Retinal pigment epithelial cell (primary cell): ENCODE measurements at places on chromosomes 4 and X.

DNA sequence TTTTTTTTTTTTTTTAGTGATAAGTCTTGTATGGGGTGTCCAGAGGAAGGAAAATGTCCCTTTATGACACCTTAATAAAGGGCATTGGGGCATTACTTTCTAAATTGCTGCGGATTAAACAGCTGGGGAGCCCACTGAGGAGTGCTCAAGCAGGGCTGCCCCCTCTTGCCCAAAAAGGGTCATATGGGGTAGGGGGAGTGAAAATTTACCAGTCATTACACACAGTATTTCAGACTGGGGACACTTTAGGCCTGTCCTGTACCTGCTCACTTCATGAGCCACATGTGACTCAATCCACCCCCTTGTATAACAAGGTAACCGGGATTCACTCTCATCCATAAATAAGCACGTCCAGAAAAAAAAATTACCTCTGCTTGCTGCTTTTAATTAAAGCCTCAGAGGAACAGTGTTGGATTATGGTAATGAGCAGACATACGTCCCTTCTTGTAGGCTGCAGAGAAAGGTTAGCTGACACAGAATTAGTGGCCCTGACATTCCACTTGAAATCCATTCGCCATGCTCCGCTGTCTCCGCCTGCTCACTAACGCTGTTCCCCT lies 1.8 kb downstream of the PRDM8 start:
- no peak for DNase-seq

DNA sequence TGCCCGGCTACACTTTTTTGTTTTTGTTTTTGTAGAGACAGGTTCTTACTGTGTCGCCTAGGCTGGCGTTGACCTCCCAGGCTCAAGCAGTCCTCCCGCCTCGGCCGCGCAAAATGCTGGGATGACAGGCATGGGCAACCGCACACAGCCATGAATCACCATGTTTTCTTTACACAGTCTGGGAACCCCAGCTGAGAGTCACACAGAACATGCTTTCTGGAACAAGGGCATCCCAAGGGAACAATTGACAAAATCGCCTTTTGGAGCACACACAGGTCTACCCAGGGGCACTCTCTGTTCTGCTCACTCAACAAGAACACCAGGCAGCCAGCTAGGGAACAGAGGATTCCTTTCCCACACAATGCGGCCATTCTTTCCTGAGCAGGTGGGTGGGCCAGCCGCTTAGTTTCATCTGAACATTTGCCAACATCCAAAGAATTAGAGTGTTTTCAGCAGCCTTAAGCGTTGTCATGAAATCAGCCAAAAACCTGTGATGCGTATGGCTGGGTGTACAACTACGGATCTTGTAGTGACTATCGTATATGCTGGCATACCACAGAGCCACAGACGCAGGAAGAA lies 15.7 kb downstream of the PRKX start:
- peak; percentile 84 for DNase-seq

GRCh38 chr4:40325406-40326019 lies 9.6 kb upstream of the CHRNA9 start:
- DNase-seq, result no peak

GRCh38 chr4:170229006-170229405 lies 139.2 kb upstream of the AADAT start:
- no peak for DNase-seq

- no peak for DNase-seq
Measured at GRCh38 chrX:148958901-148959300, 458.5 kb downstream of the AFF2 start.

GRCh38 chr4:53682196-53682595 lies 90.9 kb upstream of the LNX1 start:
- no peak for DNase-seq

- no peak for DNase-seq
Measured at GRCh38 chr4:150600812-150601445, 19.0 kb downstream of the MAB21L2 start.

DNA sequence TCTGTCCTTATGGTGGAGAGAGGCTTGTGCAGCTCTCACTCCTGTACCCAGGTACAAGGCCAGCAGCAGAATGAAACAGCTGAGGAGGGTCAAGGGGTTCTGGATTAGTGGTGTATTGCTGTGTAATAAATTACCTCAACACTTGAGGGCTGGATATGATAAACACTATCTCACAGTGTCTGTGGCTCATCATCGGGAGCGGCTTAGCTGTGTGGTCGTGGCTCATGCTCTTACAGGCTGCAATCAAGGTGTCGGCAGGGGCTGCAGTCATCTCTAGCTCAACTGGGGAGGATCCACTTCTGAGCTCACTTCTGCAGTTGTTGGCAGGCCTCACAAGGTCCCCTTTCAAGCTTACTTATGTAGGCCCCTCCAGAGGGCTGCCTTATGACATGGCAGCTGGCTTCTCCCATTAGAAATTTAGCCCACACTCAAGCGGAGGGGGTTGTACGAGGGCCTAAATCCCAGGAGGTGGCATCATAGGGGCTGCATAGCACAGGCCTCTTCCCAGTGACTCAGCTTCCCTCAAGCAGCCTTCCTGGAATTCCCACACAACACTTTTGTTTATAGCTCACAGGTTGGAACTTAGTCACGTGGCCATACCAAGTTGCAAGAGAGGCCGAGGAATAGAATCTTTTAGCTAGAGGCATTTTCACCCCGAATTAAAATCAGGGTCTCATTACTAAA lies 148.2 kb upstream of the RPS6KA3 start:
- DNase-seq, result no peak

- no peak for DNase-seq
Measured at GRCh38 chr4:62917649-62918048, 1491.6 kb downstream of the TECRL start.

DNA sequence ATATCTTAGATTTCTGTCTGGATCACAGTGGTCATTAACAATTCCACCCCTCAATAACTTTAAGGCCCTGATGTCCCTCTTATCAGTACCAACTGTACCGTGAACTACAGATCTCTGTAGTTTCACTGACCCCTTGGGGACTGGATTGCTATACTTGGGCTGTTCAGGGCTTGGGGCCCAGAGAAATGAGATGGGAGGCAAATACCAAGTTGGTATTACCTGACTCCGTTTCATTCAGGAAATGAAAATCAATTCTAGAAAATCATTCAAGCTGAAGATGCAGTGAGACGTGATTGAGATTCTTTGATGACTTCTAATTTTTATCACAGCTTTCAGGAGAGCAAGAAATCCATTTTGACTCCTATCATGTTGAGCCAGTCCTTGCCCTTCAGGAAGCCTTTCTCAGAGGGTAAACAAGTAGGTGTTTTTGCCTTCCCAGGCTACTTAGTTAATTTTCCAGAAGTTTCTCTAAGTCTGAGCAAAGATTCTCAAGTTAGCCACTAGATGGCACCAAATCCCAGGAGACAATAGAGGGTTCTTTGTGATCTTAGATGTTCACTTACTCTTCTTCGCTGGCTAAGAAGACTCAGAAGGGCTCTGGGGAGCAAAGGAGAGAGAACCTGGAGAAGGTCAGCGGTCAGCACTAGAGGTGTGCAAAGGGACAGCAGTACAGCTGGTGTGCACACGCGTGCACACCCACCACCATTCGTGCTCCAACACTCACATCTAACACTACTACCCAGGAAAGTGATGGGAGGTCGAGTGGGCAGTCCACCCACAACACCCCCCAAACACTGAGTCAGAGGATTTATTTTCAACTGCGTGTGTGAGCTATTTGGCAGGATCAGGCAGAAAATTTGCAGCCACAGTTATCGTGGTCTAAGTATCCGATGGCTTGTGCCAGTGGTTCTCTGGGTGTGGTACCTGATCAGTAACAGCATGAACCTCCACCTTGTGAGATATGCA lies 7.4 kb downstream of the HNRNPH2 start:
- no peak for DNase-seq

- no peak for DNase-seq
Measured at GRCh38 chr4:156765277-156765676, 206.3 kb downstream of the PDGFC start.

- DNase-seq, result peak; percentile 91
Measured at GRCh38 chr4:55866290-55866907, 13.0 kb downstream of the EXOC1 start.

GRCh38 chr4:99783940-99784339 lies 32.7 kb upstream of the DAPP1 start:
- DNase-seq, result no peak

- no peak for DNase-seq
Measured at GRCh38 chr4:47876784-47877546, 37.4 kb downstream of the NFXL1 start.

- DNase-seq, result peak; percentile 50
Measured at GRCh38 chr4:128220286-128221235, 67.1 kb downstream of the PGRMC2 start.

DNA sequence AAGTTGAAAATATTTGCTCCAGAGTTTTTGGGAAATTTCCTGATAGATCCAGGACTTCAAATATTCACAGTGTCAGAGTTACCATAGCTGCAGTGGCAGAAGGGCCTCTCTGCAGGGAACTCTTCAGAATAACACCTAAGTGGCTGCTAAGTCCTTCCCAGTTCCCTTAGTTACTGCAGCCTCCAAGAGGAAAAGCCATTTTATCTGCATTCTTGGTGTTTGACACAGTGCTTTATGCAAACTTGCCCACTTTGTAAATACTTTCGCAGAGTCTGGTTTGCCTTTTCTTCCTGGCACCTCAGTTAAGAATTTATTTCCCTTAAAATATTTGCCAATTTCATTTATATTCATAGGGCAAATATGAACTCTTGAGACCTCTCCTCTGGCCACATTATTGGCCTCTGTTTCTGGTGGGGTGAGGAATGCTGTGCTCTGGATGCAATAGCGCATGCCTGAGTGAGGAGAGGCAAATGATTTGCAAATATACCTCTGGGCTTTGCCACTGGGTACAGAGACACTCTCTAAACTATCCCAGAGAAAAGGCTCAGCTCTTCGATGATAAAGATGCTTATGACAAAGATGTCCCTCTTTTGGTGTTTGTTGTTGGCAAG lies 566.3 kb upstream of the NR3C2 start:
- DNase-seq, result no peak

DNA sequence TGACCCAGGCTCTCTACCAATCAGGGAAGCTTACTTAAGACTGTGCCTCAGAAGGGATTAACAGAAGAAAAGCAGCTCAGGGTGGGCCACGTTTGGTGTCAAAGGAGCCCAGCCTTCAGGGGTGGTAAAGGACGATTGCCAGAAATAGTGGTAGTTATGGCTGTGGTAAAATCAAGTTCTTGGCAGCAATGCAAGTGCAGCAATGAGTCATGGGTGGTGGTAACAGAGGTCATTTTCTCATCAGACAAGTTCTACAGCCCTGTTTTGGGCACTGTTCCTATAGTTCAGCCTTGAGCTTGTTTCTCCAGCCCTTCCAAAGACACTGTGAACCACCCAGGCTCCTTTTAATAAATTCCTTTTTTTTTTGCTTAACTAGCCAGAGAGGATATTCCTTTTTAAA lies 120.3 kb downstream of the EFHC2 start:
- DNase-seq, result peak; percentile 53

DNA sequence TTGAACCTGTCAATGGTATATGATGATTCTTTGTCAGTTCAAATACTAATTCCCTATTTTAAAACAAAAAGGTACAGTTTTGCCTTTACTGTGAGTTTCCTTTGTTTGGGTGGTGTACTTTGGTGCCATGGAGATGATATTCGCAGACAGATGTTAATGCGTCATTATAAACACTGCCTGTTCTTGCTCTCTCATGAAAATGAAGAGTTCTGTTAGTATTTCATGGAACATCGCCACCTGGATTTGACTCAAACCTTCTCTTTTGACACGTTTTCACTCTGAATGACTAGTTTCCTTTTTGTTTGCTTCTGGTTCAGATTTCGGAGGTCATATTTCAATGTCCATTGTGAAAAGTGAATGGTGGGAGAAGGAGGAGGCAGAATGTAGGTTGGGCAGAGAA lies 6.9 kb upstream of the CTSO start:
- DNase-seq, result no peak

DNA sequence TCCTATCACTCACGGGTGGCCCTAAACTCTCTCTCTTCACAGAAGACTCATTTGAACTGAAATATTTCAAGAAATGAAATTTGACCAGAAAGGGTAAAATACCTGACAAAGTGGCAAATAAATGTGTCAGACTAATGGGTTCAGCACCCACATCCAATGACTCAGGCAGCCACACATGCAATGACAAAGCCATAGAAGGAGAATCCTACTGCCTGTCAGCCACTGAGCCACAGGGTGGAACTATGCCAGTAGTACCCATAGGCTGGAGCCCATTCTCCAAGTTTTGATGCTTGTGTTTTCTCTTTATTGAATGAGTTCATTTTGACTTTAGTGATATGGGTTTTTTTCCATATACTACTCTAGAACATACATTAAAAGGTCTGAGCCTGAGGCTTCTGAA lies 179.0 kb downstream of the BEND2 start:
- DNase-seq, result no peak
